ENCODE measurements at places on chromosomes 7 and 10. TPM values are rescaled to one million over a fixed set of nuclear protein-coding genes. Genes with fewer than 3 reads are reported as not detected.

- no peak for DNase-seq
Measured at GRCh38 chr7:151694828-151695580, 175.3 kb upstream of the RHEB start.

DNA sequence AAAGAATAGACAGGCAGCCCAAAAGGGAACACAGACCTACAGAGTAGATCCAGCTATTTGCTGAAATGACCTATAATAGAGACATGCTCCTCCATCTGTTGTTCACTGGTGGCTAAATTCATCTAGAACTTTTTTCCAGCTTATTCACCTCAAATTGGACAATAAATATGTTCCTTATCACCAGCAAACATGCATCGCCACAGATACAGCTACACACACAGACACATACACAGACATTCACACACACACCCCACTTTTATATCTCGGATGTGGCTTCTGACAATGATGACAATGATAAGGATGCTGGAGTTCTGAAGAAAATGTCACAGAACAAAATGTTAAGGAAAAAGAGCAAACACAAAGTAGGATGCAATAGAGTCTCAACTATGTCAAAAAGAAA is 175.4 kb downstream of the LSM5 start:
- no peak for DNase-seq

CCL24 gene
- 0.36 TPM for polyA plus RNA-seq

DNA sequence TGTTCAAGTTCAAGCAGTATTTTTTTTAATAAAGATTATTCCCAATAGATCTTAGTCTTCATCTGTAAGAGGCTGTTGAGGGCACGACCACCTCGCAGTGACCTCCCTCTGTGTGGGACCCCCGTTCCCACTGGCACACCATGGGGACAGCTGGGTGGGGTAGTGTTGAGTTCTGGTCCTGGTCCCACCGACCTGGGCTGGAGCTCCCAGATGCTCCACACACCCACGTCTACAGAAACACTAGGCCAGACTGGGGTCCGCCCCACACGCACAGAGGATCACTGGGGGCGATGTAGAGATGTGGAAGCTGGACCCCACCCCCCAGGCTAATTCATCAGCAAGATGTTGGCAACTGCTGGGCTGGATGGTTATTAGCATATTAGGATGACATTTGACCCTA is 623.6 kb downstream of the PTPRN2 start:
- DNase-seq = no peak

PTPN20 gene
- 1.8 TPM for polyA plus RNA-seq

DNA sequence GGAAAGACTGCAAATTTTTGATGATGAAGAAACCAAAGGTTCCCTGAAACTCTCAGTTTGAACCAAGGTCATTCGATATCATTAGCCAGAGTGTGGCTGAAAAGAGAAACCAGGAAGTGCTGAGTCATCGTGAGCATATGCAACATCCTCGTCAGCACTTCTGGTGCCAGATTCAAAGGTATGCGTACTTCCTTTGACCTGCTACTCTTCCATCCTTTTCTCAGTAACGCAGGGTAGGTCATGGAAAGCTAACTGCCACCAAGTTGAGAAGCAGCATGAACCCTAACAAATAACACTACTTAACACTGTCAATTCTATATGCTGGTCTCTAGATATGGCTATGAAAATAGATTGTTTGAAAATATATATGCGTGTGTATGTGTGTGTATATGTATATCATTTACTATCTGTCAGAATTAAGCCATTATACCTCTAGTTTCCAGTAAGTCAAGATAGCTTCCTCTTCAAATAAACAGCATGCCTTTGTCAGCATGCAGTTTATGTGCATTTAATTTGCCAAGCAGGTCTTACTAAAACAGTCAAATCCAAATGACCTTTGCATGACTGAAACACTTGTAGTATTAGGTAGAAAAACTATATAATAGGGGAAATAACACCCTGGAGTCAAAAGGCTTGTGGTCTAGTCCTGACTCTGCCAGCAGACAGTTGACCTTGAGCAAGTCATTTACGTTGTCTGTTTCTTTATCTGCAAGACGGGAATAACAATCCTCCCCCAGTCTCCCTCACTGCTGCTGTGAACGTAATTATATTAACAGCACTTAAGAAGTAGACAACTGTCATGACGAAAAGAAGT is 26.4 kb downstream of the CDK6 start:
- DNase-seq = no peak

GRCh38 chr10:98186681-98187080 is 52.2 kb downstream of the R3HCC1L start:
- no peak for DNase-seq

DNA sequence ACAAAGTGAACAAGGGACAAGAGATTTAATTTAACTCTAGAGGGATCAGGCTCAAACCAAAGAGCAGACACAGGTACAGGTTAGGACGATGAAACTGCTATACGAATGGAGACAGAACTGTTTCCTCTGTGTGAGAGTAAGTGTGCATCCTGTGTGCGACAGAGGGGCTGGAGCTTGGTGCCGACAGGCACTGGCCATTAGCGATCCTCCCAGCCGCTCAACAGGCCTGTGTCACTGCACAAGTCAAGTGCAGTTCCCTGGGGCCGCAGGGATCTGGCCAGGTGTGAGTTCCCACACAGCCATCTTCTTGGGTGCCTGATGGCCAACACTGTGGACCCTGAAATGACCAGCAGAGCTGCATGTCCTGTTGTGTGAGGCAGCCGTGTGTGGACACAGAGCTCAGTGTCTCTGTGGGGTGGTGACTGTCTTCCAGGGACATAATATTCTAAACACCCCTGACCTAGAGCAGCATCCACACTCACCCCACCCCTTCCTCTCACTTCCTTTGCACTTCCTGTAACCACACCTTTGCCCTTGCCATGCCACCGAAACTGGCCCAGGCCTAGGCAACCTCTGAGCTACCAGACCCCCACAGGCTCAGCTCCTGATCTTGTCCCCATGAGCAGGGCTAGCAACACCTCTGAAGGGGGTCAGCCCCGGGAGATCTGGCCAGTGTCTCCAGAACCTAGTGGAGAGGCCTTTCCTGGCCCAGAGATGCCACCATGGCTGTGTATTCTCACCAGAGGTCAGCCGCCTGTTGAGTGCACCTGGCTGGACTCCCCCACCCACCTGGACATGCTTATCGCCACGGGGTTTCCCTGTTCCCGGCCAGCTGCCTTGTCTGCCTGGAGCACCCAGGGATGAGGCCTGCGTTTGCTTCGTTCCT is 11.7 kb upstream of the TBRG4 start:
- no peak for DNase-seq

GRCh38 chr10:23884670-23885069 is 324.3 kb upstream of the KIAA1217 start:
- DNase-seq = no peak

- DNase-seq = no peak
Measured at GRCh38 chr10:74987339-74988053, 124.0 kb upstream of the SAMD8 start.

AMPH gene
- 16.4 TPM for polyA plus RNA-seq

DNA sequence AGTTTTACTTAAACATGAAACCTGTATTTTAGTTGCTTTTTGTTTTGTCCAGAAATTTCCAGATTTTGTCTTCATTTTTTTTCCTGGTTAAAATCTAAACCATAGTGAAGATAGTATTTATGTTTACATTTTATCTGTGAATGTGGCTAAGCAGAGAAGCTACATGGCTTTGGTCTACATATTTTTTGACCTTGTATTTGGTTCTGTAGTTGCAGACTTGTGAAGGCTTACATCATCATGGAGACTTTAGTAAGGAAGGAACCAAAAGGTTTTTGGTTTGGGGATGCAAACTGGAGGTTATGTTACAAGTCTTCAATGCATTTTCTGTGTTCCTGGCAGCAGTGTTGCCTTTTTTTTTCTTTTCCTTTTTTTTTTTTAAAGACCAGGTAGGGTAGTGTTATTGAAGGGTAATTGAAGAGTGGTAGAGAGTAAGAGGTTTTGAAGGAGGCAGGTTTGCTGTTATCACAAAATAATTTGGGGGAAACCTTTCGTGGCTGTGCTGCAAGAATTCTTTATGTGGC is 30.9 kb upstream of the VDAC2 start:
- DNase-seq = no peak

DNA sequence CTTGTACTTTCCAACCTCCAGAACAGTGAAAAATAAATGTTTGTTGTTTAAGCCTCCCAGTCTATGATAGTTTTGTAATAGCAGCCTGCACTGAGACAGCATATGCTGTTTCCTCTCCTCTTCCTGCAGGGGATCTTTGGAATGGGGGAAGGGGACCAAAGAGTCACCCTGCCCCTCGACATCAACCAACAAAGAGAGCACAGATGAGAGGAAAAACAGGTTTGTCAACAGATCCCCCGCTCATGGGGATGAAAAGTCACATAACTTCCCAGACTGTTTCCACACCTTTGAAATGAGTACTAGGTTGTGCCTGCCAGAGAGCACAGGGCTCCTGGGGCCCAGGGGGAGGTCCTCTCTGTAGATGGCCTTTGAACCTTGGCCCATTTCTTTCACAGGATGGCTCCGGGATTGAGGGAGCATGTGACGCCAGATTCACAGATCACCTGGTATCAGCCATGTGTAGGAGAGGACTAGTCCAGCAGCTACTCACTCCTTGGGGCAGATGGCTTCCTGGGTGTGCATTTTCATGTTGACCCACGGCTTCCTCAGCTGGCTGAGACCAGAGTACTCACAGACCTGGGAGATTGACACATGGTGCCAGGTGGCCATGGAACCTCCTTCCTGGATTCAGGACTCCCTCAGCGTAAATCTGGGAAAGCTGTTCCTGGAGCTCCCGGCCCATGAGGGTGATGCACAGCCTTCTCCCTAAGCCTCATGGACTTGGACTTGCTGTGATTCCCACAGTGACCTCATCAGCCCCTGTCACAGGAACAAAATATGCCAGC is 125.6 kb downstream of the CXCL12 start:
- DNase-seq = no peak

- no peak for DNase-seq
Measured at GRCh38 chr7:415646-416525, 103.8 kb downstream of the PDGFA start.

DNA sequence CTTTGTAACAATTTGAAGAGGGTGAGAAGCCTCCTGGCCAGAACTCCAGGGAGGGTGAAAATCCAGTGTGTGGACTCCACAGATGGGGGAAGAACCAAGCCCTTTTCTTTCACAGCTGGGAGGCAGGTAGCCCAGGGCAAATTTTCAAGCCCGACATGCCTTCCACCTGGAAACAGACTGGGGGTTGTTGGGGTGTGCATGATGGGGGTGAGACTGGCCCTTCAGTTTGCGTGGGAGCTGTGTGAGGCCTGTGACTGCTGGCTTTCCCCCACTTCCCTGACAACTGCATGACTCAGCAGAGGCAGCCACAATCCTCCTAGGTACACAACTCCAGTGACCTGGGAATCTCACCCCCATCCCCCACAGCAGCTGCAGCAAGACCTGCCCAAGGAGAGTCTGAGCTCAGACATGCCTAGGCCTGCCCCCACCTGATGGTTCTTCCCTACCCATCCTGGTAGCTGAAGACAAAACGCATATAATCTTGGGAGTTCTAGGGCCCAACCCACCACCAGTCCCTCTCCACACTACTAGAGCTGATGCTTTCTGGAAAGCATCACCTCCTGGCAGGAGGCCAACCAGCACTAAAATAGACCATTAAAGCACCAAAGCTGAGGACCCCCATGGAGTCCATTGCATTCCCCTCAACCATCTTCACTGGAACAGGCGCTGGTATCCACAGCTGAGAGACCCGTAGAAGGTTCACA is 445.4 kb downstream of the TFEC start:
- no peak for DNase-seq

DNA sequence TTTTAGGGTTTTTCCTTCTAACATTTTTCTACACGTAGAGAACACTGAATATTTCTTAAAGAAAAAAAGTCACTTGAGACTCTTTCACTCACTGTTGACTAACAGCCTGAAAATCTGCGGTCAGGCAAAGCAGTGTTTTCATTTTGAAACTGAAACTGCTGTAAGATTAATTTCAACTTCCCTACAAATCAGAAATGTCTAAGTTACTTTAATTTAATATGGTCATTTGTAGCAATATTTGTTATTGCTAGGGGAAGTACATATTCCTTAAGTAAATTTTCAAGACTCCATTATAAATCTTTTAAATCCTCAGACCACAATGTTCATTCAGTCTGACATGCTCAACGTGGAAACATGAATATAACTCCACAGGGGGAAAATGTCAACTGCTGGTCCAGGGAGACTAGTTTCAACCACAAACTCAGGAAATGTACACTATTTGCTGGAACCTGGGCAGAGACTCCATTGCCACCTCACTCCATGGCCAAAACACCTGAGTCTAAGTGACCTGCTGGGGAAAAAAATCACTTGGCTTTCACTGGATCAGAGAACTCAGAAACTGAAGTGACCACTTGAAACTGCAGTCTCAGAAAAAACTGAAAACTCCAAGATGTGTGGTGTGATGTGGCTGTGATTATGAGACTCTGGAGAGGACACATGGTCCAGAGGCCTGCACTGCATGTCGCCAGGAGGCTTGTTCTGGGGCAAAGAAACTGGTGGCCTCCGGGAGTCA is 161.2 kb downstream of the TAX1BP1 start:
- DNase-seq = no peak

DNA sequence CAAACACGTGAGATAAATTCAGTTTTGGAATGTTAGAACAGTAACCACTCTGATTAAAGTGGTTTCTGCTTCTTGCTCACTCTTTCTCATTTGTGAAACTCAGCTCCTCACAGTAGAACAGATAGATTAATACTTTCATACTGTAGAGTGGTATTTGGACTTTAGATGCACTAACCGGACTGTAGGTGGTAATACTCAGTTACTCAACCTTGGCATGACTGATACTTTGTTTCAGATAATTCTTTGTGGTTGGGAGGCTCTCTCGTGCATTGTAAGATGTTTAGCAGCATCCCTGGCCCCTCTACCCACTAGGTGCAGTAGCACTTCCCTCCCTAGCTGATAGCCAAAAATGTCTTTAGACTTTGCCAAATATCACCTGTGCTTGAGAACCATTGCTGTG is 37.6 kb downstream of the MCU start:
- no peak for DNase-seq

SVOPL gene
- polyA plus RNA-seq = 2.9 TPM

DNA sequence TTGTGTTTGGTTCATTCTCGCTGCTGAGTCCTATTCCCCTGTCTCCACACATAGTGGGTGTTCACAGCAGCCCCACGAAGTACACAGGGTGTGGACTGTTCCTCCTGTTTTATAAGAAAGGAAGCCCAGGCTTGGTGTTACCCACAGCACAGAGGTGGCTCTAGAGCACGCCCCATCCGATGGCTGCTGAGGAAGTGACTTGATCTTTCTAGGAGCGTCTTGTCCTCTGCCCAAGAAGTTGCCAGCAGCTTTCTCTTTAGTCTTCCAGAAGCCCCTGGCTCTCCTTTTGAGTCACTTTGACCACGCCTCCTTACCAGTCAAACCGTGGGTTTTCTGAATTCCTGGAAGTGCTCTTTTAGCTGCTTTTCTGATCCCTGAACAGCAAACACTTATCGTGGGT is 94.0 kb downstream of the GRK5 start:
- no peak for DNase-seq

GRCh38 chr10:18666810-18667209 is 7.6 kb downstream of the ARL5B start:
- DNase-seq = no peak

- DNase-seq = no peak
Measured at GRCh38 chr10:115514895-115515294, 421.7 kb downstream of the ATRNL1 start.
